ENCODE measurements at places on chromosomes 6 and 20.
A peak's percentile ranks its signal among the peaks of the same experiment; 100 is the strongest.

DNA sequence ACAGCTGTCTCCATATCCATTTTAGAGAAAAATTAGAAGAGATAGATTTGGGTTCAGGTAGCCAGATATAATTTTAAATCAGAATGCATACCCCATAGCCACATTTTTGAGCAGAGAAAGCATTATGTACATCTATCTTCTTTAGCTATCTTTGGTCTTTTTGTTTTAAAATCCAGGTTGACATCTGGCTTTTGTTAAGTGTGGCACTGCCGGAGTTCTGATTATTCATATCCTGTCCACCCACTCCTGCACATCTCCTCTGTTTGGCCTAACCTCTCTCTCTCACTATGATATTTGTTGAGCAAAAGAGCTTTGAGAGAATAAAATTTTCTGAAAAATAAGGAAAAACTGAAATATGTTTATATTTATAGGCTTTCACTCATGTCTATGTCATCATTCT, 189.7 kb downstream of the PACRG start:
- H3K27ac ChIP-seq = no peak overlapping the region
- H3K4me3 ChIP-seq = no peak overlapping the region
- peaks cover 3% of the 10 kb centered on the region for H3K27me3 ChIP-seq
- no peaks in the 10 kb centered on the region for H3K36me3 ChIP-seq
- no peak for DNase-seq

DNA sequence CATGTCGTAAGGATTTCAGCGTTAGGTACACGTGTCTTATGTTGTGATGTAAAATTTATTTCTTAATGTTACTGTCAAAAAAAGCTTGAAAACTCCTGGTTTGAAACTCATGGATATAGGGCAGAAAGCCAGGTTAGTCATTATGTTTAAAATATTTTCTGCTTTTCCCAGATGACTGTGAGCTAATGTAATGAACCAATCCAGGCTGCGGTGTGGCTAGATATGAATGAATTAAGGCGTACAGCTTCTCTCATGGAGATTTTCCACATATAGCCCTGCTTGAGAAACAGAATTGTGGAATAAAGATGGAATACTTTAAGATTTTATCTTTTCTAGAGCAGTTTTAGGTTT, 80.3 kb upstream of the STMND1 start:
- DNase-seq = no peak
- no peak overlapping the region for H3K27ac ChIP-seq
- H3K4me3 ChIP-seq = no peak overlapping the region
- H3K27me3 ChIP-seq = peaks cover 7% of the 10 kb centered on the region
- H3K4me1 ChIP-seq = peaks cover 2% of the 10 kb centered on the region

DNA sequence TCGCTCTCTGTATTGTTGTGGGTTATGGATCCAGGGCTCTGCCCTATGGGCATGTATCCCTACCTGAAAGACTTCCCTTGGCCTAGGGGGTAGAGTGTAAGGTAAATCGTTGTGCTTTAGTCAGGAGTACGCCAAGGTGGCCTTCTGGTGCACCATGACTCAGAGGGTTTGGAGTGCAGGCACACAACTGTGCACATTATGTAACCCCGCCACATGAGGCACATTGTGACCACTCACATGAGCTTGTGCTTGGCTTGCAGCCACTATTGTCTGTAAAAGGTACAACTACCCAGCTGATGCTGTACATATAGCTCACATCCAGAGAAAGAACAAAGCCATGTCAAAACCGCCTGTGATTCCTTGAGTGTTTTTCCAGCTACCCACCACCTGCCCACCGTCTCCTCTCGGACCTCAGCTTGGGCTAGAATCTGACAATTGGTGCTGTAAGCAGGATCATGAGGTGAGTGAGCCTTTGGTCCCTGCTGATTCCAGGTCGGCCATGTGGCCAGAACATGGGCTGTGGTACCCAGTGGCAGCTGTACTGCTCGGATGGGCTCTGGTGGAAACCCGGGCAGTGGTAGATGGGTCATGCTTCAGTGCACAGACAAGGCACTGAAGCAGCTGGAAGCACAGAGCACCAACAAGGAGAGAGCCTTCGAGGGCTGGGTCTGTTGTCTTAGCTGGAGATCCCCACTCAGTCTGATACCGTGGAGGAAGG, 33.8 kb downstream of the HDDC2 start:
- peaks cover 18% of the 10 kb centered on the region for H3K36me3 ChIP-seq
- H3K4me1 ChIP-seq = no peaks in the 10 kb centered on the region
- H3K27ac ChIP-seq = no peak overlapping the region
- H3K4me3 ChIP-seq = no peak overlapping the region

- no peak overlapping the region for H3K27ac ChIP-seq
- peaks cover 41% of the 10 kb centered on the region for H3K27me3 ChIP-seq
- no peaks in the 10 kb centered on the region for H3K4me1 ChIP-seq
- no peak overlapping the region for H3K4me3 ChIP-seq
- no peaks in the 10 kb centered on the region for H3K36me3 ChIP-seq
These were observed 34.7 kb downstream of the CD24 start for GRCh38 chr6:106939848-106940247.

DNA sequence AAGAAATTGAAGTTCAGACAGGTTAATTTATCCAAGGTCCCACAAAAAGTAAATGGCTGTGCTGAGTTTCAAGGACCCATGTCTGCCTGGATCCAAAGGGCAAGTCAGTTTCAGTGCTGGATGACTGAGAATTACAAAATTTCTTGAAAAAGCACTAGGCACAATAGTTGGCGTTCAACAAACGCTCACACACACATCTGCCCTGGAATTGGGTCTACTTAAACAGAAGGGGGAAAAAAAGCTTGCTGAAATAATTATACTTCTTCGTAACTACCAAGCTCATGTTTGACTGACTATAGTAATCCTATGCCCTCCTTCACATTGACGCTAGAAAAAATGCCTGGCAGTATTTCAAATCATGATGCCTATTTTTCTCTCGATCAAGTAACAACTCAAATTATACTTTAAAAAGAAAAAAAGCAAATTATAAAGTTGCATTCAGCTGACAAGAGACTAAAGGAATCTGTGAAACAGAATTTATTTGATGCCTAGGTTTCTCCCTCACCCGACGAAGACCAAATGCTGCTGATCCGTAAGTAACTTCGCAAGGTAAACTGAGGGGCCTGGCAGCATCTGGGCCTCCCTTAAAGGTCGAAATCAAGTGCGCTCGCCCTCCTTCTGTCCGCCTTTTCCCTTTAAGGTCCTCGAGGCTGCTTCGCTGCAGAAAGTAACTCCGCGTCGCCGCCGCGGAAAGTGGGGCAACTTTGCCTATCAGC, 650 bp upstream of the CD2AP start:
- H3K36me3 ChIP-seq = no peaks in the 10 kb centered on the region
- peaks cover 49% of the 10 kb centered on the region for H3K4me1 ChIP-seq
- no peak for DNase-seq
- H3K27ac ChIP-seq = peak overlapping the region; percentile 97
- H3K27me3 ChIP-seq = no peaks in the 10 kb centered on the region

DNA sequence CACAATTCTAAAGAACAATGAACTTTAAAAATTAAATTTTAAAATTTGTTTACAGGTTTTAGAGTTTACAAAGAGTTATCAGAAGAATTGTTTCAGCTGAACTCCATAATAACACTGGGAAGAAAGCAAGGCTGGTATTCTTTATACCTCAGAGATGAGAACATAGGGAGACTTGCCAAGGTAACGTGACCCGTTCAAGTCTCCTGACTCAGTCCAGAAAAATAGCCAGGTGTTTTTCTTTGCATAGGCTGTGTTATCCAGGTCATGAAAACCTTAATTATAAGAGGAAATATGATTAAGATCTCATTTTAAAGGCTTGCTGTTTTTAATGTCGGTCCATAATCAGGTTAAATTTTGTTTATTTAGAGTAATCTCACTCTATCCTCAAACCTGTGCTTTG, 8.5 kb upstream of the C6orf141 start:
- no peak overlapping the region for H3K27ac ChIP-seq
- no peaks in the 10 kb centered on the region for H3K36me3 ChIP-seq
- no peaks in the 10 kb centered on the region for H3K4me1 ChIP-seq
- H3K27me3 ChIP-seq = peaks cover 2% of the 10 kb centered on the region
- H3K4me3 ChIP-seq = no peak overlapping the region
